ENCODE measurements at places on chromosomes 2 and 18.

GRCh38 chr2:164538240-164538866 is 82.9 kb downstream of the GRB14 start:
- no peak for DNase-seq

DNA sequence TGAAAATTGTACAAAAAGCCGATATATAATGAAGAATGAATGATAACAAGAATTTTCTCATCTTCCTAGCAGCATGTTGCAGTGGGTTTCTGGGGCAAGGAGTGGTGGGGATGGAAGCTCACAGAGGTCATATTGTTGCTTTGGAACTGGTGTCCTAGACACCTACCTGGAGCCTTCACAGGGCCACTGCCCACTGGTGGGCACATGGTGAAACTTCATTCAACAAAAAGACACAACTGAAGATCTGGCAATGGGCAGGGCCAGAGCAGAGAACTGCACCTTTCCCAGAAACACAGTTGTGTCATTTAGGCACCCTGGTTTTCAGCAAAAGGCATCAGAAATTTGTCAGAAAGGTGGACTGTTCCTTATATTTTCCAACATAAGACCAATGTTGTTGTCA is 115.3 kb downstream of the FHOD3 start:
- no peak for DNase-seq

- DNase-seq, result no peak
Measured at GRCh38 chr2:35082072-35082471, 1273.5 kb upstream of the CRIM1 start.

DNA sequence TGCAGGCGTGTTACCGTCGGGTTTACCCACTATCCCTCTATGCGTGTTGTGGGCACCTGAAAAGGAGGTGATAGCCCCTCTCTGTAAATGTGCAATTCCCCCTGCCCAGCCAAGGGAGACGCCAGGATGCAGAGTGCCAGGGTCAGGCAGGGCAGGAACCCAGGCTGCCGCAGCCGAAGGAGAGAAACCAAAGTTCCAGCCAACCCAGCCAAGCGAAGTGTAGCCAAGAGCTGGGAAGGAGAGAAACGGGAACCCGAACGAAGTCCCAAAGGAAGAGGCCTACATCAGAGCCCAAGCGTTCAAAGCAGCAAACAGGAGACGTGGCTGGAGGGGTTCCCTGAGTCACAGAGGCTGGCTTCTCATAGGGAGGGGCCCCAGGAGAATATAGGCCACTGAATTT is 24.2 kb upstream of the SPR start:
- no peak for DNase-seq

DNA sequence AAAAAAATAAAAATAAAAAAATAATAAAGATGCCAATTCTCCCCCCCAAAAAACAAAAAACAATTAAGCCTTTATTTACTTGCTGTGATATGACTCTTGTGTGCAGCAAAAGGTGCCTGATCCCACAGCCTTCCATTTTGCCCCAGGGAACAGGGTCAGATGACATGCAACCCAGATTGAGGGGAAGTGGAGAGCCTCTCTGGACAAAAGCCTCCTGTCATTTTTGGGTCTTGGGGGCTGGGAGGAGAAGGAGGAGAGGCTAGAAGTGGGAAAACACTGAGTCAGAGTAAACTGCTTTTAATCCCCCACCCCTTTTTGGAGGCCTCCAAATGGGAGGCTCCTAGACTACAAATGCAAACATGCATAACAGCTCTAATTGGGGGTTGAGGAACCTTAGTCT is 46.6 kb upstream of the SCG2 start:
- no peak for DNase-seq

GRCh38 chr2:193446967-193447366 is 1252.2 kb upstream of the TMEFF2 start:
- DNase-seq, result no peak

GRCh38 chr2:164705412-164706167 is 84.3 kb upstream of the GRB14 start:
- DNase-seq, result no peak

GRCh38 chr2:27715318-27716210 is 51.9 kb downstream of the SLC4A1AP start:
- DNase-seq, result no peak

GRCh38 chr2:40404517-40404916 is 47.4 kb downstream of the SLC8A1 start:
- no peak for DNase-seq

- no peak for DNase-seq
Measured at GRCh38 chr18:50633992-50634391, 74.1 kb downstream of the MAPK4 start.

GRCh38 chr2:46829231-46829995 is 86.2 kb downstream of the MCFD2 start:
- no peak for DNase-seq

DNA sequence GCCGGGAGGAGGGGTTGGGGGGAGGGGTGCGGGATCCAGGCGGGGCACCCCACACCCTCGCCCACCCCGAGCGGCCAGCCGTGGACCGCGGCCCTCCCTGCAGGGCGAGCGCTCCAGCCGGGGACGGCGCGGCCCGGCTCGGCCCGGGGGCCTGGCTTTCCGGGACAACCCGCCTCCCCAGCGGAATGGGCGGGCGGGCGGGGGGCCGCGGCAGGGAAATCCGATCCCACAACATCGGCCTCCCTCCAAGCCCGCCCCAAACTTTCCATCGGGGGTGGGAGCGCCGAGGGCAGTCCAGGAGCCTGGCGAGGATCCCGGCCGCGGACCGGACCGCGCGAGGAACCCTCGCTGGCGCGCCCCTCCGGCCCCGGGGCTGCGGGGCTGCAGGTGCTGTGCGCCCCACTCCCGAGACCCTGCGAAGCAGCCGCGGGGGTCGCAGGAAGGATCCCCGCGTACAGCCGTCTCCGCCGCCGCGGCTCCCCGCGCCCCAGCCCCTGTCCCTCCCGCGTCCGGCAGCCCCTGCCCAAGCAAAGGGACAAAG is 529 bp downstream of the SEMA4C start:
- DNase-seq, result no peak

DNA sequence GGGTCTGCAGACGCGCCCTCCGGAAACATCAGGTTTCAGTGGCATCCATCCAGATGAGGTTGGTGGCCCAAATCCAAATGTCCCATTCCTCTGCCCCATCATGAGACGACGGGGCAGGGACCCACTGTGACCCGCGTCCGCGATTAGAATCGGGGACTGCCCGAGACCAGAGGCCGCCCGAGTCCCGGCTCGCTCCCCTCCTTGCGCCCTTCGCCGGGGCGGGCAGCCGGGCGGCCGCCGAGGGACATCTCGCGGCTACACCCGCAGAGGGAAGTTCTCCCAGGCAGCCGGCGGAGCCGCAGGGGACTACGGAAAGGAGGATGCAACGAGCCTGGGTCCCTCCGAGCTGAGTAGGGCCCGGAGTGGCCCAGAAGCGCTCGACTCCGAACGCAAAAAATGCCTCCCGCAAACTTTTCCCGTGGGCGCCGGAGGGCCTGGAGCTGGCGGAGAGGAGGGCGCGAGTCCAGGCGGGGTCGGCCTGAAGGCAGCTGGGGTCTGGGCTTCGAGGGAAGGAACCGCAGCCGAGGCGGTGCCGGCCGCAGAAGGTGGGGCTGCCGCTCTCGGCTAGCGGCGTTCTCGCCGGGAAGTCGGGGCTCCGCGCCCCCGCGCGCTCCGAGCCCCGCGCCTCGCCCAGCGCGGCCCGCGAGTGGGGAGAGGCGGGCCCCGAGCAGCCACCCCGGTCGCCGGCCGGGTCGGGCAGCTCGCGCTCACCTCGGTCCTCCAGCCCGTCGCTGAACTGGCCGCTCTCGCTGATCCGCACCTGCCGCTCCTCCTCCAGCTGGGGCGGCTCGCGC is 580 bp downstream of the TMEM163 start:
- peak; percentile 36 for DNase-seq

GRCh38 chr18:68937029-68937599 is 139.2 kb downstream of the CCDC102B start:
- DNase-seq, result no peak

DNA sequence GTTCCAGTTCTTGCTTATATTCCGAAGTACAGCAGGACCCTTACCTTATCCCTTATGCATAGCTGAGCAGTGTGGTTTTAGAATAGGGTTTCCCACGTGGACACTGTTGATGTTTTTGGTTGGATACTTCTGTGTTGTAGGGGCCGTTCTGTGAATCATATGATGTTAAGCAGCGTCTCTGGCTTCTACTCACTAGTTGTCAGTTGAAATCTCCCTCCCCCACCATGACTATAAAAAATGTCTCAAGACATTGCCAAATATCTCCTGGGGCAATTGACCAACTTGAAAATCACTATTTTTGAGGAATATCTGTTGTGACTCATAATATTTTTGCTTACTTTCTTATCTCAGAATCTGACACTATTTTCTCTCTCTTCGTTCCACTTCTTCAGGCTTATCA is 713.7 kb downstream of the TSN start:
- DNase-seq, result no peak

- DNase-seq, result no peak
Measured at GRCh38 chr2:210493528-210493927, 17.0 kb upstream of the LANCL1 start.

GRCh38 chr2:207469943-207470729 is 59.6 kb upstream of the CREB1 start:
- DNase-seq, result no peak

- DNase-seq, result no peak
Measured at GRCh38 chr2:189836644-189837043, 52.4 kb downstream of the PMS1 start.

DNA sequence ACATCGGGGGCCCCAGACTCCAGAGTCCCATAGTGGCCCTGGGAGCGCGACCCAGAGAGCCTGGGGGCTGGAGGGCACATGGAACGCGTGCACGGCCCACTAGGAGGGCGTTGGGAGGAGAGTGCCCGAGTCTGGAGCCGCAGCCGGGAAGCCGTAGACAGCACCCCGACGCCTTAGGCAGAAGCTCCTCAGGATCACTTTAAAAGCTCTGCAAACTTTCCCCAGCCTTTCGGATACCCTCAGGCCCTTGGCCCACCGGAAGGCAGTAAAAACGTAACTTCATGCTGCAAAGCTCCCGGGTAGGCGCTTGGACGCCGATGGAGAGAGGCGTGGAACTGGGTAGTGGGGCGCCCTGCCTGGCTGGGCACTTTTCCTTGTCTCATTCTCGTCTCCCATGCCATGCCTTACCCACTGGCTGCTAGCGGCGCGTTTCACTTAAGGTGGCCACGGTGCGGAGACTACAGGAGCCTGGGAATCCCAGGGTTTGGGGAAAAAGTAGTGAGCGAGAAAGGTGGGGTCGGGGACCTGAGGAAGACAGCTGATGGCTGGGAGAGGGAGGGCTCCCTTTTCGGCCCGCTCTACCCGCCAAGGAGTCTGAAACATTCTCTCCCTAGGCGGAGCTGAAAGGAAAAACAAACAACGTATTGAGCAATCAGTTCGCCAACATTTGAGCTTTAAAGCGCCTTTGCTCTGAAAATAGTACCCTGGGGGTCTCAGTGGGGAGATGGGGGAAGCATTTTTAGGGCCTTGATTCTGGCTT is 141.8 kb downstream of the MEIS1 start:
- no peak for DNase-seq

GRCh38 chr18:63373161-63373560 is 6.2 kb upstream of the KDSR start:
- DNase-seq, result no peak

DNA sequence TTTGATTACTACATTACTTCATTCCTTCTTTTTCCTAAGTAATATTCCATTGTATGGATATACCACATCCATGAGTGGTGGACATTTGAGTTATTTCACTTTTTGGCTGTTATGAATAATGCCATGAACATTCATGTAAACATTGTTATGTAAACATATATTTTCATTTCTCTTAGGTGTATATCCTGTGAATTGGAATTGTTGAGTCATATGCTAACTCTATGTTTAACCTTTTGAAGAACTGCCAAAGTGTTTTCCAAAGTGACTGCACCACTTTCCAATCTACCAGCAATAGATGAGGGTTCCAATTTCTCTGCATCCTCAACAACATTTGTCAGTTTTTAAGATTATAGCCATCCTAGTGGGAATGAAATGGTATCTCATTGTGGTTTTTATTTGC is 42.7 kb upstream of the CXXC1 start:
- DNase-seq, result no peak

DNA sequence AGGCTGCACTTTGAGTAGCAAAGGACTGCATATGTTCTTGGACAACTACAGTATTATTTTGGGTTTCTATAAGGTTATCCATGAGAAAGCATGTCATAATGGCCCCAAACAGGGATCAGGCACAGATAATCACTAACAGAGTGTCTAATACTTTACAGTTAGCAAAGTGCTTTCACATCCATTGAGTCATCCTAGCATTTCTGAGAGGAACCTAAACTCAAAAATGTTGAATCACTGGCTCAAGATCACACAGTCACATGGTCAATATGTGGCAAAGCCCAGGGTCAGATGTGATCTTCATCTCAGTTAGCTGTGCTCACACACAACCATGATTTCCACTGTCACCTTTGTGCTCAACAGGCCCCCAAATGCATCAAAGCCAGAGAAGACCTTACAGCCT is 156.1 kb upstream of the VRK2 start:
- DNase-seq, result no peak

- DNase-seq, result no peak
Measured at GRCh38 chr2:117232305-117232704, 582.2 kb upstream of the DDX18 start.

DNA sequence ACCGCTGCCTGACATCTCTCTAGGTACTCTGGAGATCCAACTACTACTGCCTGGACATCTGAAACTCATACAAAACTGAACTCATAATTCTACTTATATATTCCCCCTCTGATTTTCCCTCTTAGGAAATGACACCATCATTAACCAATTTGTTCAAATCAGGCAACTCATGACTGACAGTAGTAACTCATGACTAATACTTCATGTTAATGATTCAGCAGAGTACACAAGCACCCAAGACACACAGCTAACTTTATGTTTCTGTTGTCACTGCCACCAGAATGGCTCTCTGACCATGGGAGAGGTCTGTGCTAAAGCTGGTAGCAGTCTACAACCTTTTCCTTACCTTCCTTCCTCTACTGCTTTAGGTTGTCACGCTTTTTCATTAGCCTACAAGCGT is 91.1 kb downstream of the ITSN2 start:
- no peak for DNase-seq

- DNase-seq, result no peak
Measured at GRCh38 chr2:72148003-72148836, 558 bp upstream of the CYP26B1 start.

- DNase-seq, result no peak
Measured at GRCh38 chr2:165032559-165032958, 77.2 kb upstream of the SLC38A11 start.

- no peak for DNase-seq
Measured at GRCh38 chr2:106990297-106990696, 104.3 kb upstream of the ST6GAL2 start.

- DNase-seq, result no peak
Measured at GRCh38 chr18:77054288-77054605, 78.3 kb downstream of the MBP start.

DNA sequence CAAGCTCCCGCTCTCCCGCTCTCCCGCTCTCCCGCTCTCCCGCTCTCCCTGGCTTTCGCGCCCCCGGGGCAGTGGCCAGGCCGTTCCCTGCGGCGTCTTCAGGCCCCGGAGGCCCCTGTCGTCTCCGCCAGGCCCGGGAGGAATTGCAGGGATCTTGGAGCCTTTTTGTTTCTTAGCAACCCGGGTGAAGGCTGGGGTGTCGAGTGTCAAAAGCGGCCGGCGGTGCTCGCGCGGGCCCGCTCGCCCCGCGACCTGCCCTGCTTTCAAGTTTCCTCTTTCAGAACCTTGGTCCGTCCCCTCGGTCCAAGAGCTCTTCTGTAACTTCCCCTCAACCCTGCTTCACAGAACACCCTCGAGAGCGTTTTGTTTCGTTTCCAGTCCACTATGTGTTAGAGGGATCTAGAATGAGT is 1.4 kb downstream of the RNF138 start:
- peak; percentile 41 for DNase-seq
